ENCODE measurements at places on chromosomes 6 and 20.

- no peak for DNase-seq
Measured at GRCh38 chr6:166281104-166281503, 27.1 kb downstream of the PRR18 start.

GRCh38 chr6:107691062-107691751 is 132.9 kb downstream of the SCML4 start:
- DNase-seq: peak; percentile 82

DNA sequence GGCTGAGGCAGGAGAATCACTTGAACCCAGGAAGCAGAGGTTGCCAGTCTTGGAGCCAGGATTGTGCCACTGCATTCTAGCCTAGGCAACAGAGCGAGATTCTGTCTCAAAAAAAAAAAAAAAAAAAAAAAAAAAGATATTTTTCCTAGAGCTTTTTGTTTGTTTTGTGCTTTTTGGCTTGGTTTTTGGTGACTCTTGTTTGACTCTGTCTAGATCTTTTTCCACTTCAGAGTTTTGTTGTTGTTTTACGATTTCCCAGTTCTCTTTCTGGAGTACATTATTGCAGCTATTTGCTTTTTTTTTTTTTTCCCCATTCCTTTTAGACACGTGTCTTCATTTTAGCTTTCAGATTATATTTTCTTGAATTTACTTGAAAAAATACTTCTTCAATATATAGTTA is 67.0 kb upstream of the AKAP12 start:
- DNase-seq: no peak

GRCh38 chr6:37005827-37006567 is 542 bp downstream of the FGD2 start:
- no peak for DNase-seq

GRCh38 chr6:160222491-160222890 is 36.1 kb downstream of the SLC22A2 start:
- no peak for DNase-seq

DNA sequence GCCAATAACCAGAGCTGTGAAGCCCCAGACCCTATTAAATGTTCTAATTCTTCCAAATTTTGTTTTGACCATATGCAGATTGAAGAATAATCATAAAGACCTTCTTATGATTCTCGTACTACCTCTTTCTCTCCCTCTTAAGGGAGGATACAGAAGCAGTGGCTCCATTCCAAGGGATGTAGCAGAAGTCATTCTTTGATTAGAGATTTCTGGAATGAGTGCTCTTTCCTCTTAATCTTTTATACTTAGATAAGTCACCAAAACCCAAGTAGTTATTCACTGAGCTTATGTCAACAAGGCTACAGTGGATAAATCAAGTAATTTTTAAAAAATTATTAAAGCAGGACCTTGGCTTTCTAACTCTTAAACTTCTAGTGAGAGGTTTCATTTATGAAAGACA is 266.0 kb upstream of the STXBP5 start:
- DNase-seq: no peak

- no peak for DNase-seq
Measured at GRCh38 chr20:13915284-13915683, 75.1 kb downstream of the SEL1L2 start.

- no peak for DNase-seq
Measured at GRCh38 chr6:156988276-156989158, 211.3 kb downstream of the ARID1B start.

DNA sequence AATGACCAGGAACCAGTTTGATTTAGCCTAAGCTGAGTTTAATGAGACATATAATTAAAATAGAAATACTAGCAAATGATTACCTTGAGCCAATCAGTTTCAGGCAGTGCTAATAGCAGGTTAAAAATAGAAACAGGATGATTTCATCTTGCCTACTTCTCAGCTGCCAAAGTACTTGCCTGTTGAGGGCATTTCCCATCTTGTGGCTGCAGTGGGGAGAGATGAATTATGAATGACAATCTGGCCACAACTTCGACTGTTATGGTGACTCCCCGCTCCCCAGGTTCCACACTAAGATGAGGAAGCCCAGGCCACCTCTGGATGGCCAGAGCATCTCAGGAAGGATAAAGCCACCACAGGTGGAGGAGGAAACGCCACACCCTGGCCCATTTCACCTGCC is 31.3 kb downstream of the MBOAT1 start:
- DNase-seq: no peak

GRCh38 chr6:159404296-159404695 is 235.1 kb downstream of the FNDC1 start:
- no peak for DNase-seq

All from HS-5 (cell line).